ENCODE measurements at places on chromosomes 11 and 22.
A peak's percentile ranks its signal among the peaks of the same experiment; 100 is the strongest.

- no peak for DNase-seq
Observed at GRCh38 chr22:38257181-38257580, 15.6 kb downstream of the TMEM184B start.

GRCh38 chr22:30444632-30445437, 19.3 kb downstream of the MTFP1 start:
- DNase-seq = no peak

DNA sequence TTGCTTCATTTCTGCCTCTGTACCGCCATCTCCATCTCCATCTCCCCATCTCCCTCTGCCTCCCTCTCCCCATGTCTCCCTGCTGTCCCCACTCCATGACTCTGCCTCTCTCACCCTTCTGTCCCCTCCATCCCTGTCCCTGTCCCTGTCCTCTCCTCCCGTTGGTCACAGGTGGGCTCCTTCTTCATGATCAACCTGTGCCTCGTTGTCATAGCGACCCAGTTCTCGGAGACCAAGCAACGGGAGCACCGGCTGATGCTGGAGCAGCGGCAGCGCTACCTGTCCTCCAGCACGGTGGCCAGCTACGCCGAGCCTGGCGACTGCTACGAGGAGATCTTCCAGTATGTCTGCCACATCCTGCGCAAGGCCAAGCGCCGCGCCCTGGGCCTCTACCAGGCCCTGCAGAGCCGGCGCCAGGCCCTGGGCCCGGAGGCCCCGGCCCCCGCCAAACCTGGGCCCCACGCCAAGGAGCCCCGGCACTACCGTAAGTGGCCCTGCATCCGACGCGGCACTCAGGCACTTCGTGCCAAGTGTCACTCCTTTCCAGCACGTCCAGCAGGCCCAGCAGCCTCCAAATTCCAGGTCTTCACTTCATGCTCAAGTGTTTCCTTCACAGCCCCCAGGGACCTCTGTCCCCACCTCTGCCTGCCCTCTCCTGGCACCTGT, 76.0 kb downstream of the CACNA1I start:
- no peak for DNase-seq

- DNase-seq = no peak
Observed at GRCh38 chr22:44383064-44383575, 70.4 kb upstream of the SHISAL1 start.

DNA sequence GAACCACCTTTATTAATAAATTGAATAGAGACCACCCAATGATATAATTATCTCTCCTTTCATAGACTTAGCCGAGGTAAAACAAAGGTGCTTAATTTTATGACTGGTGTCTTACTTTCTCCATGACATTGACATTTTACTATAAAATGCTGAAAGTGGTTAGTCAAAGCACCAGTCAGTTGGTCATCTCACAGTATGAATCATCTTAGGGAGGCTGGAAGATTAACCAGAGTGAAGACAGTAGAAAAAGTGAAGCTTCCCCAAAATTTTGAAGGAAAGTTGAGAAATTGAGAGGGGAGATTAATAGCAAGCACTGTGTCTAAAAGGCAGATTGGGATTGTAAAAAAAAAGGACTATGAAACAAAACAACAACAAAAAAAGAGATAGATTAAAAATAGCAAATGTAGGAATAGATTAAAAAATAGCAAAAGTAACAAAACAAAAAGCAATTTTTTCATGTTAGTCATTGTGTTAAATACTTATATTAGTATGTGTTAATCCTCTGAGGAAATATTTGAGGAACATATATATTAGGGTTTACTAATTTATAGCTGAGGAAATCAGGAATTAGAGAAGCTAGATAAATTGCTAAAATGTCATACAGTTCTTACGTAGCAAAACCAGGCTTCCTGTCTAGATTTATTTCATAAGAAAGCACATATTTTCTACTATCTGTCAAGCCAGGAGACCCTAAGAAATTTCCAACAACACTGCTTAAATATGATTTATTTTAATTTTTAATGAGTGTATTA, 557.3 kb upstream of the ANO5 start:
- no peak for DNase-seq

DNA sequence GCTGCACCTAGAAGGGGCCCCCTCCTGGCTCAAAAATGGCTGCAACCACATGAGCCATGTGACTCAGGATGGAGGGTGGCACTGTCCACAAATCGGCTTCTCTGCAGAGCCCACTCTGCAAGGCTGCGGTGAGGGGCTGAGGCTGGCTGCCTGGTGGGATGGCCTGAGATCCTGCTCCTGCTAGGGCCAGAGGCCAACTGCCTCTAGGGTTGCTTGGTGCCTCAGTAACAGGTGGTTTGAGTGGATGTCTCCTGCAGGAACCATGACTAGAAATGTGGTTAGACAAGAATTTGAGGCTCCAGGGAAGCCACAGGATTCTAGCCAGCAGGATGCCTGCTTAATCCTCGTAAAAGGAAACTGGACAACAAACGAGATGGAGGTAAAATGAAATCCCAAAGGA, 17.1 kb downstream of the PATZ1 start:
- DNase-seq = no peak

GRCh38 chr11:69040581-69041260, 8.0 kb upstream of the TPCN2 start:
- DNase-seq = no peak

DNA sequence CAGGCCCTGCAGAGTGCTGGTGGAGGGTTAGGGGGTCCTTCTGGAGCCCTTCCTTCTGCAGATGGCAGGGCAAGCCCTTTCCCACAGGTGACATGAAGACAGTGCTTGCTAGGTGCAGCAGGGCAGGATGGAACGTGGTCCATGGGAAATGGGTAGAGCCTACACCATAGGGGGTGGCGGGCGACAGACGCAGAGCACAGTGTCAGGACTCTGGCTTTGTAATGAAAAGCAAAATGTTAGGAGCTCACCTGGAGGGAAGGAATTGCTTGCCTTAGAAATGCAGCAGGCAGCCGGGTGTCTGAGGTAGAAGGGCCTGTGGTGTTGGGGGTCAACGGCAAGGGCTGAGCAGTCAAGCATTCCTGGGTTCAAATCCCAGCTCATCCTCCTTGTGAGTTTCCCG, 54.9 kb downstream of the ARHGAP8 start:
- DNase-seq = no peak

DNA sequence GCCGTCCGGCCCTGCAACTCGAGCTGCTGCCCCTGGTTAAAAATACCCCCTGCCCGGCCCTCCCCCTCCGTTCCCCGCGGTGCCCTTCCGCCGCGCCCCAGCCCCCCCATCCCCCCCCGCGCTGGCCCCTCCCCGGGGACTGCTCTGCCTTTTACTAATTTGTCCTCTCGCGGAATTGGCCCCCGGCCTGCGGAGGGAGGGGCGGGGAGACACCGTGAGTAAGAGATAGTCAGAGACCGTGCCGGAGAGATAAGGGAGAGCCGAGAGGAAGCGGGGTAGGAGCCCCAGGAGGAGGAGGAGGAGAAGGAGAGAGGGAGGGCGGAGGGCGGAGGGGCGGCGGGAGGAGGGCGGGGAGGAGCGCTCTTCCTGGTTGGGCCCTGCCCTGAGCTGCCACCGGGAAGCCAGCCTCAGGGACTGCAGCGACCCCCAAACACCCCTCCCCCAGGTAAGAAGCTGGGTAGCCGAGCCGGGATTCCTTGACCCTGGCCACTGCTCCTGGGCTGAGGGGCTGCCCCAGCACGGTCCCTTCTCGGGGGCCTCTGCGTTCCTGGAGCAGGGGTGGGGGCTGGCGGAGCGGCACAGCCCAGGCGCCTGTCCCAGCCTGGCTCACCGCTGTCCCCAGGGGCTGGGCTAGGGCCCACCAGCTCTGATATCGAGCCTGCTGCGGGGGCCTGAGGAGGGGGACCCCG, at the start of gene CAPN1:
Gene CAPN1 (plus strand): TSS at position 360 of the 689 bp plus-strand sequence. CDS start 774 bp downstream, outside the sequence.
- DNase-seq = peak; percentile 58

- DNase-seq = no peak
Observed at GRCh38 chr11:110445437-110445836, 15.7 kb downstream of the FDX1 start.

- no peak for DNase-seq
Observed at GRCh38 chr11:46766656-46767055, 47.6 kb downstream of the F2 start.

Measured in activated CD4-positive, CD25-positive, alpha-beta regulatory T cell treated with anti-CD3 and anti-CD28 coated beads, Interleukin-2, amount 50 U/mL, for 16 hours (primary cell).